GM23248 (cell line): ENCODE measurements at places on chromosomes 5 and 9.
A peak's percentile ranks its signal among the peaks of the same experiment; 100 is the strongest.

GRCh38 chr5:157596487-157596886 lies 20.9 kb upstream of the ADAM19 start:
- DNase-seq, result peak; percentile 36

- DNase-seq, result peak; percentile 59
These were observed 9.8 kb upstream of the OLFM1 start for GRCh38 chr9:135077497-135078200.

- DNase-seq, result peak; percentile 45
These were observed 55.1 kb downstream of the ANKH start for GRCh38 chr5:14816374-14816998.

DNA sequence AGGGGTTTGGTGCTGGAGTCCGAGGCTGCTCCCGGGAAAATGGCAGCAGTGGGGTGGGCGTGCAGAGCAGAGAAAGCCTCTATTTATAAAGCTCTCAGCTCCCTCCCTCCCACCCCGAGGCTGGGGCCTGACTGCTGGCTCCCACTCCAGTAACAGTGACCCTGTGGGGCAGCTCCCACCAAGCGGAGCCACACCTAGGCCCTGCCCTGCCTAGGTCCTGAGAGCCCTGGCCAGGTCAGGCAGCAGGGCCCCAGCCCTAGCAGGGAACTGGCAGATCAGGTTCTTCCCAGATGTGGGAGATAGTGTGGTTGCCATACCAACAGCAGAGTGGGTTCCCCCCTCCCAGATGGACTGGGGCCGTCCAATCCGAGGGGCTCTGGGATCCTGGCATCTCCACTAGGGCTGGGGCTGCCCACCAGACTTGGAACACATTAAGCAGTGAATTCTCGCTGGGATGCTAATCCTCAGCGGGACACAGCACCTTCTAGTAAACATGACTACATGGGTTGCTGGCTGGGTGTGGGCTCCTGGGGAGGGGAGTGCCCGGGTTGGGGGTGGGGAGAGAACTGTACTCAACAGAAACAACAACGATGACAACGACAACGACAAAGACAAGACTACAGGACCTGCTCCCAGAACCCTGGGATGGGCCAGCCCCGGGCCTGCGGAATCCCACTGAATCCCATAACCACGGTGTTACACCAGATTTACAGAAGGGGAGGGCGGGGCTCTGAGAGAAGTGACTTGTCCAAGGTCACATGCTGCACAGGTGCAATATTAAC lies 1.5 kb downstream of the SH3GLB2 start:
- DNase-seq, result peak; percentile 25

GRCh38 chr5:94969174-94969573 lies 315.7 kb downstream of the MCTP1 start:
- DNase-seq, result peak; percentile 36

DNA sequence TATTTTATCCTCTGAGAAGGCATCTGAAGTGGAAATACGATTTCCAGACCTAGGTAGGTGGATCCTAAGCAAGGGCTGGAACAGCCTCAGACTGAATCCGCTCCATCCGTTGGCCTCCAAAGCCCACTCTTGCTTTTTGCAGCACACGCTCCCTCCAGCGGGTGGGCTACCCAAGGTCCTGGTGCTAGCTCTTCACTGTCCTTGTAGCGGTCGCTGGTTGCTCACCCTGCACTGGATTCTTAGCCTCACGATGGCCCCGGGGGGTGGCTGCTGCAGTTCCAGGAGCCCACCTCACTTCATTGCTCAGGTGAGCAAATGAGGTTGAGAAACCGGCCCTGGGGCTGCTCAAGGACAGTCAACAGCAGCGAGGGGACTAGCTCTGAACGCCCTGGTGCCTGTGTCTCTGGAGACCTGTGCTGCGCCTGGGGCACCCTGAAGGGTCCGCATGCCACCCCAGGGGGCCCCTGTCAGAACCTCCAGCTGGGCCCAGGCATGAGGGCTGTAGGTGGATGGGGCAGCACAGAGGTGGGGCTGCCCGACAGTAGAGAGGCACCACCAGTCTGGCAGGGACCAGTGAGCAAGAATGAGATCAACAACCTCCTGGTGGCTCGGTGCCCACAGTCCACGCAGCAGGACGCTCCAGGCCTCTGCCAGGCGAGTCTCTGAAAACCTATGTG lies 4.3 kb downstream of the MGAT4B start:
- DNase-seq, result peak; percentile 37

- peak; percentile 99 for DNase-seq
These were observed 58.9 kb downstream of the DOCK2 start for GRCh38 chr5:169695919-169696490.

- DNase-seq, result no peak
These were observed 26.8 kb downstream of the ACTBL2 start for GRCh38 chr5:57455511-57456455.

GRCh38 chr5:169251333-169252084 lies 49.4 kb downstream of the SLIT3 start:
- DNase-seq, result peak; percentile 58

GRCh38 chr9:886886-887285 lies 45.4 kb downstream of the DMRT1 start:
- DNase-seq, result no peak

- peak; percentile 20 for DNase-seq
These were observed 216.7 kb downstream of the NFIB start for GRCh38 chr9:14097215-14097614.

DNA sequence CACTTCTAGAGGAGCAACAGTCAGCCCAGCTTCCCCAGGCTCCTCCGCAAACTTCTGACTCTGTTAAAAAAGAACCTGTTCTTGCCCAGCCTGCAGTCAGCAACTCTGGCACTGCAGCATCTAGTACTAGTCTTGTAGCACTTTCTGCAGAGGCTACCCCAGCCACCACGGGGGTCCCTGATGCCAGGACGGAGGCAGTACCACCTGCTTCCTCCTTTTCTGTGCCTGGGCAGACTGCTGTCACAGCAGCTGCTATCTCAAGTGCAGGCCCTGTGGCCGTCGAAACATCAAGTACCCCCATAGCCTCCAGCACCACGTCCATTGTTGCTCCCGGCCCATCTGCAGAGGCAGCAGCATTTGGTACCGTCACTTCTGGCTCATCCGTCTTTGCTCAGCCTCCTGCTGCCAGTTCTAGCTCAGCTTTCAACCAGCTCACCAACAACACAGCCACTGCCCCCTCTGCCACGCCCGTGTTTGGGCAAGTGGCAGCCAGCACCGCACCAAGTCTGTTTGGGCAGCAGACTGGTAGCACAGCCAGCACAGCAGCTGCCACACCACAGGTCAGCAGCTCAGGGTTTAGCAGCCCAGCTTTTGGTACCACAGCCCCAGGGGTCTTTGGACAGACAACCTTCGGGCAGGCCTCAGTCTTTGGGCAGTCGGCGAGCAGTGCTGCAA lies 72.8 kb downstream of the NUP214 start:
- no peak for DNase-seq

GRCh38 chr5:9852671-9853070 lies 222.5 kb upstream of the TAS2R1 start:
- peak; percentile 72 for DNase-seq

DNA sequence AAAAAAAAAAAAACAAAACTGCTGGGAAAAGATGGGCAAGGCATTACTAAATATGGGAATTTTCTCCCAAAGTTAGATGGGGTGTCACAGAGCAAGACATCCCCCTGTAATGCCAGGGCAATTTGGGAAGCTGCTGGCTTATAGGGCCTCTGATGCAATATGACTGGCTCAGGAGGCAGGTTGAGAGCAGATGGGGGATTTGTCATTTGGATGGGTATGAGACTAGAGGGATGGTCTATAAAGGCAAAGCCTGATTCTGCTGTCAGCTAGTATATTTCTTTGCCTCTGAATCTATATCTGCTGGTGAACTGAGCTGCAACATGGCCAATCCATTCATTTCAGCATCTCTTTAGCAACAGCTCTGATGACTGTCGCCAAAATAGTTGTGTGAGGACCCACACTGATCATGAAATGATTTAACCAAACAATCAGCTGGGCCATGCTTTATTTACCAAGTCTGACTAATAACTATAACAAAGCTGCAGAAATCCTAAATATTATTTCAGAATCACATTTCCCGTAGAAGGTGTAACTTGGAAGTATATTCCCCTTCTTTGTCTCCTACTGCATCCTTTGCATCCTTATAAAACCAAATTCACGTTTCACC lies 455.1 kb upstream of the ZNF608 start:
- DNase-seq, result no peak

- DNase-seq, result peak; percentile 80
These were observed 161.0 kb upstream of the ZNF618 start for GRCh38 chr9:113715086-113715485.

DNA sequence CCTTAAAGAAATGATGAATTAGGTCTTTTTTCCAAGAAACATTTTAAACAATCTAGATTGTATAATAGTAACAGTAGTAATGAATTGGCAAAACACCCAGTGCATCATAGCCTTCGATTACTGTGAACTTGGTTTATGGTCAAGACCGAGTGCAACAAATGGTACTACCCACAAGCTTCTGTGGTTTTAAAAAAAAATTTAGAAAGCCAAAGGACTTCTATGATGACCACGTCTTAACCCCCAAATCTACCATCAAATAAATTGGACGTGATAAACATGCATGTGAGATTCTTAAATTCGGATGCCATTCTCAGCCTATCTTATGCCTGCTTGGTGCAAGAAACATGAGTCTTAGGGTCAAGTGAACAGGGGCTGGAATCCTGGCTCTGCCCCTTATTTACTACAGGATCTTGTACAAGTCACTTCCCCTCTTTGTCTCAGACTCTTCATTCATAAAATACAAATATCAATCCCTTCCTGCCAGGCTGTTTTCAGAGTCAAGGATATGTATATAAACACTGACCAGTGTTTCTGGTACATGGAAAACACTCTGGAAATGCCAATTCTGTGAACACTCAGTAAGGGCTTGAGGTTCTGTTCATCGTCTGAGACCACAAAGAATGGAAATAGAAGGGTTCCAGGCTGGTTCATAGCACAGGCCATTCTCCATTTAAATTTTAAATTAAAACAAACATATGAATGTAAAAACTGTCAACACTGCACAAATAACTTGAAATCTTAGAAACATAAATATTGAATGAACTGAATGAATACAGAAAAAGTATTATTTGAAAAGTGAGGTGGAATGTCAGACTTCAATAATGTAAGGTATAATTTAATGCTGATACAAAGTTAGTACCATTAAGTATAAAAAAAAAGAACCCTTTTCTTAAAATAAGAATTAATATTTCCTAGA lies 107.8 kb downstream of the NR6A1 start:
- DNase-seq, result no peak

- no peak for DNase-seq
These were observed 56.6 kb downstream of the GNAQ start for GRCh38 chr9:77975036-77975435.

GRCh38 chr5:89471541-89471940 lies 588.6 kb upstream of the MEF2C start:
- peak; percentile 72 for DNase-seq

GRCh38 chr5:83864652-83865051 lies 144.0 kb upstream of the HAPLN1 start:
- DNase-seq, result no peak

GRCh38 chr5:55037046-55037771 lies 13.2 kb downstream of the GZMK start:
- peak; percentile 43 for DNase-seq
